B cell (primary cell): ENCODE measurements at places on chromosomes 16 and 17. TPM values are rescaled to one million over a fixed set of nuclear protein-coding genes. Genes with fewer than 3 reads are reported as not detected.
A peak's percentile ranks its signal among the peaks of the same experiment; 100 is the strongest.

PRR15L gene
- total RNA-seq, result not detected in 2 replicates

- no peak overlapping the region for H3K4me3 ChIP-seq
- no peaks in the 10 kb centered on the region for H3K27me3 ChIP-seq
- H3K4me1 ChIP-seq, result no peaks in the 10 kb centered on the region
- H3K36me3 ChIP-seq, result no peaks in the 10 kb centered on the region
Measured at GRCh38 chr16:83730812-83731211, 77.0 kb upstream of the HSBP1 start.

DNA sequence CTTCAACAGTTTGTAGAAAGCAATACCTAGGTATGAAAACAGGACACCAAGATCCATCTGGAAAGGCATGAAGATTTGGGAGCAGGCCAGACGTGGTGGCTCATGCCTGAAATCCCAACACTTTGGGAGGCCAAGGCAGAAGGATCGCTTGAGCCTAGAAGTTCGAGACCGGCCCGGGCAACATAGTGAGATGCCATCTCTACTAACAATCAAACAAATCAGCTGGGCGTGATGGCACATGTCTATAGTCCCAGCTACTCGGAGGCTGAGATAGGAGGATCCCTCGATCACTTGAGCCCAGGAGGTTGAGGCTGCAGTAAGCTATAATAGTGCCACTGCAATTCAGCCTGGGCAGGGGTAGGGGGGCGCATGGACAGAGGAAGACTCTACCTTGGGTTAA lies 20.3 kb downstream of the LITAF start:
- no peaks in the 10 kb centered on the region for H3K36me3 ChIP-seq
- H3K27me3 ChIP-seq, result no peaks in the 10 kb centered on the region
- no peak for DNase-seq

IL17C gene
- 1.4 and 1.5 TPM in 2 replicates for total RNA-seq

DNA sequence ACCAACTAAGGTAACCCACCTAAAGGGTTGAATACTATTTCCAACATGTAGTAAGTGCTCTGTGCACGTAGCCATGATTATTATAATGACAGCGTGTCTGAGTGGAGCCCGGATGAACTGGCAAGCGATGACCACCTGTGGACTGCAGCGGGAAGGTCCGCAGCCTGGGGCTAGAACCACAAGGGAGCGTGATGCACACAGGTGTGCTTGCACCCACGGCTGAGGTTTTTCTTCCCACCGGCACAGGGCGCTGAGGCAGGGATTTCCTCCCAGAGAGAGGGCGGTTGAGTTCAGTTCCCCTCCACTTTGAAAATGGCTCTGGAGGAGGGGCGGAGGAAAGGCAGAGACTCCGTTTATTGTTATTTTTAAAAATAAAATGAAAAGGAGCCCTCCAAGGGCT lies 221.7 kb upstream of the HSBP1 start:
- no peaks in the 10 kb centered on the region for H3K4me1 ChIP-seq
- no peak overlapping the region for H3K27ac ChIP-seq
- no peaks in the 10 kb centered on the region for H3K36me3 ChIP-seq
- no peaks in the 10 kb centered on the region for H3K27me3 ChIP-seq
- no peak for DNase-seq
- no peak overlapping the region for H3K4me3 ChIP-seq

GRCh38 chr17:46942441-46943217 lies 19.7 kb downstream of the GOSR2 start:
- H3K36me3 ChIP-seq, result peaks cover 28% of the 10 kb centered on the region
- H3K4me1 ChIP-seq, result peaks cover 5% of the 10 kb centered on the region
- DNase-seq, result peak; percentile 64
- no peaks in the 10 kb centered on the region for H3K27me3 ChIP-seq

GRCh38 chr16:86015606-86016005 lies 116.6 kb downstream of the IRF8 start:
- H3K36me3 ChIP-seq, result no peaks in the 10 kb centered on the region
- peaks cover 10% of the 10 kb centered on the region for H3K27me3 ChIP-seq
- DNase-seq, result no peak
- H3K4me3 ChIP-seq, result no peak overlapping the region

DNA sequence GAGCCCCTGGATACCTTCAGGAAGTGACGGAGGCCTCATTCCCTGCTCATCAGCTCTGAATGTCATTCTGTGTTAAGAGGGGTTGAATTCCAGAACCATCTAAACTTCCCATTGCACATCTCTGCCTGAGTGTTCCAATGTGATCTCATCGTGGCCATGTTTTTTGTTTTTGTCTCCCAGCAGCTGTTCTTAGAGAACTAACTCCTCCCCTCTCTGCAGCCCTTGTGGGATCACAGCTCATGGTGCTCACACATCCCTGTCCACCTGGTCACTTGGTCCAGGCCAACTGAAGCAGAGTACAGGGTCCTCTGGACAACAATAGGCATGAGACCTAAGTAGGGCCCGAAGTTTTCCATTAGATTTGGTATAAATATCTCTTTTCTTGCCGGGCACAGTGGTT lies 6.0 kb upstream of the SYT17 start:
- no peaks in the 10 kb centered on the region for H3K27me3 ChIP-seq
- H3K4me1 ChIP-seq, result no peaks in the 10 kb centered on the region
- H3K36me3 ChIP-seq, result no peaks in the 10 kb centered on the region
- no peak for DNase-seq

IL34 gene
- total RNA-seq, result not detected in 2 replicates

TAT gene
- not detected in 2 replicates for total RNA-seq

CCL16 gene
- total RNA-seq, result not detected in 2 replicates

- H3K4me1 ChIP-seq, result no peaks in the 10 kb centered on the region
- H3K4me3 ChIP-seq, result no peak overlapping the region
- no peaks in the 10 kb centered on the region for H3K27me3 ChIP-seq
- DNase-seq, result no peak
- H3K36me3 ChIP-seq, result no peaks in the 10 kb centered on the region
Measured at GRCh38 chr16:77840673-77841501, 52.5 kb downstream of the VAT1L start.

GRCh38 chr17:68210570-68211315 lies 37.1 kb upstream of the AMZ2 start:
- H3K4me3 ChIP-seq, result no peak overlapping the region
- H3K4me1 ChIP-seq, result peaks cover 37% of the 10 kb centered on the region
- no peak for DNase-seq
- no peak overlapping the region for H3K27ac ChIP-seq

DNA sequence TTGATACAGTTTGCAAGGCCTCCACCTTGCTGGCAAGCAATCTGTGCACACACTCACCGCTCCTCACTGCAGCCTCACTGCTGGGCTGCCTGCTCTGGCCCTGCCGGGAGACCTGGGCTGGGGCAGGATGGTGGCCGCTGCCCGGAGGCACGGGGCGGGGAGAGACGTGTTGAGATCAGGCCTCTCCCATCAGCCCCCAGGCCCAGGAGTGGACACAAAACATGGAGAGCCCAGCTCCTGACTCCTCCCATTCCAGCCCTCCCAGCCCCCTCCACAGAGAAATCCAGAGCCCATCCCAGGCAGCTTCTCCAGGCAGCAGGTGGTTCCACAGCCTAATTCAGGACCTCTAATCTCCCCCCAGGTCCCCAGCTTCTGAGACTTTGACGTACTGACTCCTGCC lies 23.1 kb upstream of the RPL38 start:
- no peak for DNase-seq
- H3K4me1 ChIP-seq, result no peaks in the 10 kb centered on the region
- no peak overlapping the region for H3K4me3 ChIP-seq
- H3K36me3 ChIP-seq, result no peaks in the 10 kb centered on the region
- H3K27me3 ChIP-seq, result no peaks in the 10 kb centered on the region

DNA sequence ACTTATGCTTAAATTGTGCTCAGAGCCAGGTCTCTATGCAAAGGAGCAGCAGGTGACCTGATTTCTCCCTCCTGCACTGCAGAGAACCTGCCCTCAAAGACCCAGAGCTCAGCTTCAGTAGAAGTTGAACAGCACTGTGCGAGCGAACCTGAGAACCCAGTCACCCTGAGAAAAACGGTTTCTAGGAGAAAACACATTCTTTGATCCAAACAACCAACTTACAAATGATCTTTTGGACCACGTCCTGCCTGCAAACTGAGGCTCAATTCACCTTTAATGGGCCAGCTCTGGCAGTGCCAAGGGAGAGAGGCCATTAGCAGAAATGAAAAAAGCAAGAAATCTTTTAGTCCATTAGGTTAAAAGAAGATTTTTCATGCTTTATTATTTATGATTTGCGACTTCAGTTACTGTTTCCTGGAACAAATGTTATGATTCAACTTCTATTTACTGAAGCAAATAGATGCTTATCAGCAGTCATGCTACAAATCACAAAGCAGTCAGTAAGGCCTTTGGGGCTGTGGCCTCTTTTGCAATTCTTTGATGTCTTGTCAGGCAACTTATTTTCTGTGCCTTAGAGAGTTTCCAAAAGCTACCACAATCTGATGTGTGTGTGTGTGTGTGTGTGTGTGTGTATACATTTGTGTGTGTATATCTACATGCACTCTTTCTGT lies 65.7 kb upstream of the LRRC37A3 start:
- DNase-seq, result peak; percentile 44
- peaks cover 49% of the 10 kb centered on the region for H3K4me1 ChIP-seq
- H3K36me3 ChIP-seq, result no peaks in the 10 kb centered on the region
